Endothelial cell of umbilical vein (primary cell): ENCODE measurements at places on chromosomes 12 and 14.
A peak's percentile ranks its signal among the peaks of the same experiment; 100 is the strongest.

GRCh38 chr14:95024380-95024779, 132.9 kb downstream of the DICER1 start:
- no peaks in the 10 kb centered on the region for H3K4me1 ChIP-seq
- H3K36me3 ChIP-seq, result no peaks in the 10 kb centered on the region
- no peak for DNase-seq
- H3K27ac ChIP-seq, result no peak overlapping the region
- H3K27me3 ChIP-seq, result no peaks in the 10 kb centered on the region

DNA sequence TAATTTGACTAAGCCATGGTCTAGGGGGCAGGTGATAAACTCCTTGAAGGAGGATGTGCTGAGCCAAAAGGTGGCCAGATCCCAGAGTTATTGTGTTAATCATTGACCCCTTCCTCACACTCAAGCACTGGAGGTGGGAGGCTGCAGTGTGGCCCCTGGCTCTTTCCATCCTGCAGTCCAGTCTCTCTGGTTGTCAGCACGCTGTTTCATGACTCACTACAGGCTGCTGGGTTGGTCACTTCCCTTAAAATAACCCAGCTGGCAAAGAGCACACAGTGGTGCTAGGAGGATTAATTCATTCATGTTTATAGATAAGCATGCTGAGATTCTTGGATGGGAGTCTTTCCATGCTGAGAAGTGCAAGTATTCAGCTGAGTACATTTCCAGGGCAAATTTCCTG, 228.9 kb downstream of the ANO2 start:
- H3K27me3 ChIP-seq, result no peaks in the 10 kb centered on the region
- H3K4me1 ChIP-seq, result peaks cover 17% of the 10 kb centered on the region
- no peak overlapping the region for H3K4me3 ChIP-seq
- H3K36me3 ChIP-seq, result peaks cover 5% of the 10 kb centered on the region

- no peak overlapping the region for H3K27ac ChIP-seq
- no peaks in the 10 kb centered on the region for H3K27me3 ChIP-seq
- no peaks in the 10 kb centered on the region for H3K4me1 ChIP-seq
- DNase-seq, result no peak
- H3K36me3 ChIP-seq, result no peaks in the 10 kb centered on the region
These were observed 67.5 kb downstream of the DNAH10 start for GRCh38 chr12:123829561-123829960.

DNA sequence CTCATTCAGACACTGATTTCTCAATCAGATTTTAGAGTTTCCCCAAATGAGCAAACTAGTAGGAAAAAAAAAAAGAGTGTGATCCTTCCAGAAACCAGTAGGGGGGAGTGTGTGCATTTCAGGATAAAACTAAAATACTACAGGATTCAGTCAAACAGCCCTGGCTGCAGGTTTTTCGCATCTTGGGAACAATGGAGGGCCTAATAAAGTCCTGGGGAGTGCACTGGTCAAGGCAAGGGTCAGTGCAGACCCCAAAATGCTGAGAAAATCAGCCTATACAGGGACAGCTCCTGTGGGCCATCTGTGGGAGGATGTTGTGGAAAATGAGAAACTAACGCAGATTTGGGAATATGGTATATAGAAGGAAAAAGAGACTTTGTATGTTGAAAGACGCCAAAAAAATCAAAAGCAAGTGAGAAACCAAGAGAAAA, 22.2 kb upstream of the ABCD4 start:
- no peaks in the 10 kb centered on the region for H3K36me3 ChIP-seq
- peaks cover 11% of the 10 kb centered on the region for H3K27me3 ChIP-seq
- no peak overlapping the region for H3K27ac ChIP-seq
- no peak overlapping the region for H3K4me3 ChIP-seq

DNA sequence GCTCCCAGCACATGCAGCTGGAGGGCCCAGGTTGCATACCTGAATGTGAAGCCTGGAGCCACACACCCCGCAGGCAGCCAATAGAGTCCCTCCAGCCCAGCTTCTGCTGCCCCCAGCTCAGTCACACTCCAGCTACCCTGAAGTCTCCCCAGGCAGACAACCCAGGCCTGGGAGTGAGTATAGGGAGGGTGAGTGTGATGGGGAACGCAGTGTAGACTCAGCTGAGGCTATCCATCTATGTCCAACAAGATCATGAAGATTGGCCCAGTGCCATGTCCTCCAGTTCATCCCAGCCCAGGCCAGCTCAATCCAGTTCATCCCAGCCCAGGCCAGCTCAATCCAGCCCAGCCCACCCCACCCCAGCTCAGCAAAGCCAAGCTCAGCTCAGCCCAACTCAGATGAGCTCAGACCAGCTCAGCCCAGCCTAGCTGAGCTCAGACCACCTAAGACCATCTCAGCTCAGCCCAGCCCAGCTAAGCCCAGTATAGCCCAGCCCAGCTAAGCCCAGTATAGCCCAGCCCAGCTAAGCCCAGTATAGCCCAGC, 330.4 kb downstream of the TMEM121 start:
- no peaks in the 10 kb centered on the region for H3K36me3 ChIP-seq
- no peak overlapping the region for H3K4me3 ChIP-seq
- no peak overlapping the region for H3K27ac ChIP-seq
- no peaks in the 10 kb centered on the region for H3K4me1 ChIP-seq
- no peak for DNase-seq

- H3K36me3 ChIP-seq, result no peaks in the 10 kb centered on the region
- H3K27ac ChIP-seq, result no peak overlapping the region
- H3K4me1 ChIP-seq, result no peaks in the 10 kb centered on the region
- H3K4me3 ChIP-seq, result no peak overlapping the region
- no peaks in the 10 kb centered on the region for H3K27me3 ChIP-seq
These were observed 211.9 kb upstream of the ARHGAP5 start for GRCh38 chr14:31864937-31865855.

DNA sequence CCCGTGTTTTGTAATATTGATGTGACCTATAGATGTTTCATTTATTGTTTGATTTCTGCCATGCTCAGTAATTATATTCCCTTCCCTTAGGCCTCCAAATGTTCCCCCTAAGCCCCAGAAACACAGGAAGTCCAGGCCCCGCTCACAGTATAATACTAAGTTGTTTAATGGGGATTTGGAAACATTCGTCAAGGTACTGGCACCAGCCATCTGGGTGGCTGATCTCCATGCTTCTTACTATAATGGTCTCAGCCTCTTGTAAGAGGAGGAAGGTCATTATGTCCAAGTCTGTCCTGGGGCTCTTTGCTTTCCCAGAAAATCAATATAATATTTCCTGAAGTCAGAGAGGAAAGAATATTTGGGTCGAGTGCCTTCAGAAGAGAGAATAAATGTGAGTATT, 130.9 kb downstream of the KICS2 start:
- no peak for DNase-seq
- H3K36me3 ChIP-seq, result no peaks in the 10 kb centered on the region
- H3K27me3 ChIP-seq, result no peaks in the 10 kb centered on the region
- no peak overlapping the region for H3K27ac ChIP-seq

GRCh38 chr12:29426498-29426897, 45.5 kb upstream of the ERGIC2 start:
- peak; percentile 34 for DNase-seq
- peaks cover 15% of the 10 kb centered on the region for H3K4me1 ChIP-seq
- H3K36me3 ChIP-seq, result no peaks in the 10 kb centered on the region
- H3K27me3 ChIP-seq, result no peaks in the 10 kb centered on the region
- no peak overlapping the region for H3K4me3 ChIP-seq
- H3K27ac ChIP-seq, result no peak overlapping the region

GRCh38 chr12:19276767-19277166, 147.2 kb downstream of the PLEKHA5 start:
- no peak overlapping the region for H3K27ac ChIP-seq
- DNase-seq, result no peak
- peaks cover 19% of the 10 kb centered on the region for H3K4me1 ChIP-seq
- no peaks in the 10 kb centered on the region for H3K27me3 ChIP-seq

- no peaks in the 10 kb centered on the region for H3K27me3 ChIP-seq
- DNase-seq, result no peak
These were observed 75.4 kb upstream of the KCNJ8 start for GRCh38 chr12:21849878-21850277.

DNA sequence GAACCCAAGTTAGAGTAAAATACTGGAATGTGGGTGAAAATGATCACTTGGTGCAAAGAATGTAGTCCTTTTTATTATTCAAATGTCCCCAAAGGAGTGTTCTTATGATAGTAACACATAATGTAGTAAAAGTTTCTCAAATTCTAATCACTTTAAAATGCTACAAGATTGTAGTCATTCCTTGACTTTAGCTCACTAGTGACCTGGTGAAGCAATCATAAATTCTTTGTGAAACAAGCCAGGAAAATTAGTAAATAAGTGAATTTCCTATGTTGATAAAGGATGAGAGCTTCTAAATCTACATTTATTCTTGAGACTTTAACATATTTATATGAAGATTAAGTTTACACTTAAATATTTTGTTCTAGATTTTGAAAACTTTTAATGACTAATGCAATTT, 30.7 kb upstream of the SLC17A8 start:
- no peak overlapping the region for H3K4me3 ChIP-seq
- H3K36me3 ChIP-seq, result peaks cover 4% of the 10 kb centered on the region
- no peaks in the 10 kb centered on the region for H3K27me3 ChIP-seq

- no peak overlapping the region for H3K27ac ChIP-seq
- H3K36me3 ChIP-seq, result no peaks in the 10 kb centered on the region
- no peak overlapping the region for H3K4me3 ChIP-seq
- no peak for DNase-seq
These were observed 68.3 kb upstream of the TBPL2 start for GRCh38 chr14:55508676-55509075.

GRCh38 chr12:18146363-18146762, 56.4 kb upstream of the RERGL start:
- H3K4me1 ChIP-seq, result no peaks in the 10 kb centered on the region
- H3K4me3 ChIP-seq, result no peak overlapping the region
- no peaks in the 10 kb centered on the region for H3K36me3 ChIP-seq
- no peak overlapping the region for H3K27ac ChIP-seq
- no peak for DNase-seq
- H3K27me3 ChIP-seq, result no peaks in the 10 kb centered on the region

- H3K27ac ChIP-seq, result no peak overlapping the region
- no peak for DNase-seq
- H3K4me1 ChIP-seq, result no peaks in the 10 kb centered on the region
- H3K36me3 ChIP-seq, result no peaks in the 10 kb centered on the region
- H3K27me3 ChIP-seq, result no peaks in the 10 kb centered on the region
- no peak overlapping the region for H3K4me3 ChIP-seq
These were observed 488.5 kb upstream of the TBX3 start for GRCh38 chr12:115172521-115172920.

- no peaks in the 10 kb centered on the region for H3K27me3 ChIP-seq
- peaks cover 6% of the 10 kb centered on the region for H3K4me1 ChIP-seq
- no peak overlapping the region for H3K27ac ChIP-seq
- no peak for DNase-seq
- H3K4me3 ChIP-seq, result no peak overlapping the region
These were observed 1.6 kb upstream of the C12orf71 start for GRCh38 chr12:27083861-27084394.

DNA sequence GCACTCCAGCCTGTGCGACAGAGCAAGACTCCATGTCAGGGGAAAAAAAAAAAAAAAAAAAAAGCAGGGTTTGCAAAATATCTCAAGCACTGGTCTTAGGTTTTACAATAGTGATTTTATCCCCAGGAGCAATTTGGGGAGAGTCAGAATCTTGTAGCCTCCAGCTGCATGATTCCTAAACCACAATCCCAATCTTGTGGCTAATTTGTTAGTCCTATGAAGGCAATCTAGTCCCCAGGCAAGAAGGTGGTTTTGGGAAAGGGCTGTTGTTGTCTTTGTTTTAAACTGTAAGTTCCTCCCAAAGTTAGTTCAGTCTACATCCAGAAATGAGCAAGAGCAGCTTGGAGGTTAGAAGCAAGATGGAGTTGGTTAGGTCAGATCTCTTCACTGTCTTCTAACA, 135.7 kb downstream of the PLXNC1 start:
- H3K36me3 ChIP-seq, result no peaks in the 10 kb centered on the region
- H3K27me3 ChIP-seq, result peaks cover 6% of the 10 kb centered on the region
- peaks cover 11% of the 10 kb centered on the region for H3K4me1 ChIP-seq
- no peak for DNase-seq
- no peak overlapping the region for H3K4me3 ChIP-seq

GRCh38 chr14:91158091-91158790, 44.4 kb downstream of the DGLUCY start:
- H3K36me3 ChIP-seq, result peaks cover 5% of the 10 kb centered on the region
- H3K4me1 ChIP-seq, result peaks cover 9% of the 10 kb centered on the region
- no peaks in the 10 kb centered on the region for H3K27me3 ChIP-seq

DNA sequence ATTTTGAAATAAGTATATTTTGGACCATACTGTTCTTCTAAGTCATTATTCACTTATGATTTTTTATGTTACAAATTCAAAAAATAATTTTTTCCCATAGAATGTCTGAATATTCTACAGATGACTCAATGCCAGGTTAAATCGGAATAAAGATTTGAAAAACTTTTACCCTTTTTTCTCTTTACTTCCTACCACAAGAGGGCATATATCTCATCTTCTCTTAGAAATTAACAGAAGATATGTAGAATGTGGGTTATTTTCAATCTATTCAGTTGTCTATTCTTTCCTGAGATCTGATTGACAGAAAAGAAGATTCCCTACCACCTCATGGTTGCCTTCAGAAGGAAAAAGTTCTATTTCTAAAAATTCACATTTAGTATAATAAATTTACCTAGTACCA, 53.0 kb upstream of the KITLG start:
- H3K36me3 ChIP-seq, result no peaks in the 10 kb centered on the region
- peaks cover 3% of the 10 kb centered on the region for H3K4me1 ChIP-seq
- peak; percentile 8 for DNase-seq
- no peak overlapping the region for H3K27ac ChIP-seq

DNA sequence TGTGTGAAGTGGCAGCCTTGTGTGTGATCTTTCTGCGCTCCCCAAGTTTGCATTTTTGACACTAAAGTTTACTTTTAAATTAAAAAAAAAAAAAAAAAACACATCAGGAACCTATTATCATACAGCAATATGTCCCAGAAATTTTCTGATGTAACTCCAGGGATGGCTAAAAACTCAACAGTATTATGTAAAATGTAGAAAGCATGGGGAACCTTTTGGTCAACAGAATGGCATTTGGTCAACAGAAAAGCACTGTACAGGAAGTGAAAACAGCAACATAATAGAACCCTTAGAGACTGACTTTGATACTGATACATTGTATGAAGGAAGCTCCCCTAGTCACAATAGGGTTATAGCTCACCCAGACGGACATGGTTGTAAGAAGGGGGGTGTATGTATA, 224.3 kb downstream of the ITPR2 start:
- H3K4me1 ChIP-seq, result no peaks in the 10 kb centered on the region
- H3K27ac ChIP-seq, result no peak overlapping the region
- no peaks in the 10 kb centered on the region for H3K27me3 ChIP-seq
- H3K4me3 ChIP-seq, result no peak overlapping the region

GRCh38 chr12:3342051-3342450, 149.0 kb upstream of the PRMT8 start:
- H3K27me3 ChIP-seq, result no peaks in the 10 kb centered on the region
- no peaks in the 10 kb centered on the region for H3K4me1 ChIP-seq
- no peak overlapping the region for H3K27ac ChIP-seq
- DNase-seq, result peak; percentile 37
